ENCODE measurements at places on chromosomes 5 and 9.

GRCh38 chr9:93252781-93253530 is 69.0 kb downstream of the WNK2 start:
- DNase-seq: no peak

DNA sequence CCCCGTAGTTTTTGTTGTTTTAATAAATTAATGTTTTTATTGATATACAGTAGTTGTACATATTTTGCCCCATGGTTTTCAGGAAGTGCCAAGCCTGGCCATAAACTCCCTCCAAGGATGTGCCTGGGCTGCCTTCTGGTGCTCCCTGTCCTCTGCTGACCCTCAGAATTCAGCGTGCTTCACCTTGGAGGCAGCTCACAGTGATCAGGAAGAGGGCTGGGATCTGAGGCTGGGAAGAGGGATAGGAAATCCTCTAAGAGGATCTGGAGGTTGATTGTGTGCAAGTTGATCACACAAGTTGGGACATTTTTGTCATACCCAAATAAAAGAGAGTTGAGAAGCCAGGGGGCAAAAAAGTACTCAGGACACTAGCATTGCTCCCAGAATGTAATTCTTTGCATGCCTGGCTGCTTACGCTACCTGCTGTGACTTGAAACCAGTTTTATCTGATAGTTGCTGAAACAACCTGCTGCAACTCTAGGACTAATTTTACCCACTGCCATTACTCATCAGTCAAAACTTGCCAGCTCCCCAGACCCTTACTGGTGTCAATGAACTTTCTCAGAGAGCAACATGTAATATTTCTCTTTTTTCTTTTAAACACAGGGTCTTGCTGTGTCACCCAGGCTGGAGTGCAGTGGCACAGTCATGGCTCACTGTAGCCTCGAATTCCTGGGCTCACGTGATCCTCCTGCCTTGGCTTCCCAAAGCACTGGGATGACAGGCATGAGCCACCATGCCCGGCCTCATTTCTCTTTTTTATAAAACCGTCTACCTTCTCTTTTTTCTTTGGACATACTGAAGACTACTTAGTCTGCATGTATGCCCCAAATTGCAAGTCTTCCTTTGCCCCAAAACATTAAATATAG is 29.0 kb downstream of the PDE6A start:
- no peak for DNase-seq

GRCh38 chr5:135262364-135262763 is 136.7 kb downstream of the MACROH2A1 start:
- DNase-seq: no peak

- DNase-seq: no peak
Measured at GRCh38 chr5:172727551-172727950, 43.4 kb downstream of the DUSP1 start.

DNA sequence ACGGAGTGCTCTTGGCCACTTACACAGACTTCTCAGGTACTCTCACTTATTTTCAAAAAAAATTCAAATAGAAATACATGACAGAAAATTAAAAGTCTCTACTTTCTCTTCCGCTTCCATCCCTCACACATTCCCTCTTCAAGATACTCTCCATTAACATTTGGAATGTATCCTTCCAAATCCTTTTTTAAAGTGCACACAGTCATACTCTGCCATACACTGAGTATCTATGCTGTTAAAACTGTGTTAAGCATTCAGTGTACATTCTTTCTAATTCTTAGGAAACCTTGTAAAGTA is 15.5 kb downstream of the GOLPH3 start:
- DNase-seq: no peak

- DNase-seq: no peak
Measured at GRCh38 chr5:124761010-124761409, 14.6 kb upstream of the ZNF608 start.

DNA sequence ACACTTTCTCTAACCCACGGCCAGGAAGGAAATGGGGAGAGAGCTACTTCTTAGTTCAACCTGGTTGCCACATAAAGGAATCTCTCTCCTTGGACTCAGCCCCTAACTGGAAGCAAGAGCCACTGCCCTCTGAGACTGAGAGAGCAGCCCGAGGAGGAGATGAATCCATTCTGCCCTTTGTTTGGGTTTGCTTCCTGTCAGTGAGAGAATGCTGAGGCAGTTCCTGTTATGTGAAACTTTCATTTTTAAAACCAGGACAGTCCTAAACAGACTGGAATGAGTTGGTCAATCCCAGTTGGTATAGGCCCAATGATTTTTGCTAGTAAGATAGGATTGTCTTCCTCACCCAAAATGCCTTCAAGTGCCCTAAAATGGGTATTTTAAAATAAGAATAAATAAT is 205.1 kb downstream of the NTRK2 start:
- no peak for DNase-seq

- no peak for DNase-seq
Measured at GRCh38 chr5:36436306-36436705, 134.6 kb upstream of the RANBP3L start.

DNA sequence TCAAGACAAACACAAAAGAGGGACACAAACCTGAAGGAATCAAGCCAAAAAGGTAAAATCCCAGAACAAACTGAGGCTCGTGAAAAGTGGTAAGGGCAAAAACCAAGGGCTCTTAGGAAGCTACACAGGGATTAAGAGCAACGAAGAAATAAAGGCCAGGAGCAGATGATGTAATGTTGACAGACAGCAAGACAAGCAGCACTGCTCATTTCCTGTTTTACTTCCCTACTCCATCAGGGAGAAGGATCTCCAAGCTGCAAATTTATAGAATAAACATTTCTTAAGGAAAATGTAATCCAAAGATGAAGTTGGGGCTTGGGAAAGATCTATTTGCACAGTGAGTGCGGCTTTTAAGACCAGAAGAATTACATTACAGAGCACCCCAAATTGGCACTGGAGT is 182.3 kb upstream of the MAP1B start:
- no peak for DNase-seq

- no peak for DNase-seq
Measured at GRCh38 chr5:69509212-69509611, 16.6 kb downstream of the OCLN start.

- no peak for DNase-seq
Measured at GRCh38 chr5:160330212-160330611, 17.8 kb upstream of the CCNJL start.

DNA sequence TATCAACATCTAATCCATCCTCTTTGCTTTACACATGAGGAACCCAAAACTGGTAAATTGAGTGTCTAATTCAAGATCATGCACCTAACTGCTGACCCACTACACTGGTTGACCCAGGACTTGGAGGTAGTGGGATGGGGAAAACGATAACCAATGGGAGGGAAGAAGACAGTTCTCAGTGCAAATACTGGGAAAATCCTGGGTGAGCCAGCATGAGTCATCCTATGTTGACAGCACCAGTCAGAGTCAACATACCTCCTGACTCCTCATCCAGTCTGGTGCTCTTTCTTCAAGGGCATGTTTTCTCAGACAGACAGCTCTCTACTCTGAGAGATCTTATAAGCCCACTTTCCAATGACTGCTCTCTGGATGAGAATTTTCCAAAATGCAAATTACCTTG is 232.8 kb upstream of the PTGER4 start:
- no peak for DNase-seq

DNA sequence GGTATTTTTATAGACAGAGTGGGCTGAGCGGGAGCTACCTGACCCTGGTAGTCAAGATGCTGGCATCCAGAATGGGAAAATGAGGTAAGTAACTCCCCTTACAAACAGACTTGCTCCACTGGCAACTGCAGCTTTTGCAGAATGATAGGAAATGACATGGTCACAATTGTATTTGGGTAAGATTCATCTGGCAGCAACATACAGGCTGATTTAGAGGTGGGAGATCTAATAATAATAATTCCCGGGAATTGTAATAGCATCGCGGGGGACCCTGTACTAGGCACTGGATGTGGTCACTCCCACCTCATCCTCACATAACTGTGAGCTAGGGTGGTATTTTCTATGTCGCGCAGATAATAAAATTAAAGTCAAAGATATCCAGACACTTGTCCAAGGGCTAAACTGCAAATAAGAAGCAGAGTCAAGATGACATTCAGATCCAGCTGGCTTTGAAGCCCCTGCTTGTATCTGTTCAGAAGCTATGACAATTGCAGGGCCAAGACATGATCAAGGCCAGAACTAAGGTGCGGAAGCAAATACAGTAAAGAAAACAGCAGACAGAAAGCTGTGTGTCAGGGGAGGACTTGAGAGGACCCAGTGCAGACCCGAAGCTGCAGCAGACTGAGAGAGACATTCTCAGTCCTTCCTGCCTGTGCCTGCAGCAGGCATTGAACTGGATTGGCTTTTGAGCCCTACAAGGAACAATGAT is 507.2 kb downstream of the BNC2 start:
- no peak for DNase-seq

- no peak for DNase-seq
Measured at GRCh38 chr5:82664732-82665131, 386.6 kb upstream of the RPS23 start.

Data from esophagus squamous epithelium (tissue), 5 donors.